ENCODE measurements at places on chromosomes 3 and 15.

- DNase-seq: no peak
These were observed 169.0 kb downstream of the GHSR start for GRCh38 chr3:172279191-172279640.

- DNase-seq: no peak
These were observed 134.3 kb downstream of the GLDN start for GRCh38 chr15:51475736-51476135.

DNA sequence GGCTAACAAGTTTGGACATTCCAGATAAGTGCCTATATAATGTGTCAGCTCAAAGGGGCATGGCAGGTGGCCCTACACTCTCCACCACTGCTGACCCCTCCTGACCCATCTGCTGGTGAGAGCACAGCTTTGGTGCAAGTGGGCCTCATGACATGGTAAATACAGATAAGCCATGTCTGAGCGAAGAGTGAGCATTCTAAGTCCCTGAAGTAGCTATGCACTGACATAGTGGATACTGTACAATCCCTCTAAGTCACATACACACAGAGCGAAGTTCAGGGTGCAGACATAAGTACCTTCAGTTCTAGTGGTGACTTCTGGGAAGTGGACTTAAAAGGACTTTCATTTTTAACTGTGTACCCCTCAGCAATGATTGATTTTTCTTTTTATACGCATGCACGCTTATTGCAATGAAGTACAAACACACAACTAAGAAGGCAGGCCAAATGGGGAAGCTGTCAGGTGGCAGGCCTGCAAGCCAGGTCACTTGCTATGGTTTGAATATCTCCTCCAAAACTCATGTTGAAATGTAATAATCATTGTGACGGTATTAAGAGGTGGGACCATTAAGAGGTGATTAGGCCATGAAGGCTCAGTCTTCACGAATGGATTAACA is 41.5 kb downstream of the TBC1D2B start:
- no peak for DNase-seq

- no peak for DNase-seq
These were observed 645.5 kb downstream of the RBMS3 start for GRCh38 chr3:29926378-29926777.
